ENCODE measurements at places on chromosomes 11 and 22. TPM values are rescaled to one million over a fixed set of nuclear protein-coding genes. Genes with fewer than 3 reads are reported as not detected.

Gene NUP98
- total RNA-seq, result 72.7 TPM

Gene HMOX1
- total RNA-seq, result 16.5 TPM

Gene DDI1
- total RNA-seq, result not detected

Gene MMP3
- 0.10 TPM for total RNA-seq

Gene ZPR1
- total RNA-seq, result 23.3 TPM

Gene APOL5
- total RNA-seq, result not detected

Gene TYMP
- 12.8 TPM for total RNA-seq

Gene KLHL35
- 7.6 TPM for total RNA-seq

Gene ZP1
- not detected for total RNA-seq

Gene TUT1
- total RNA-seq, result 4.3 TPM

Gene TRIM29
- 0.94 TPM for total RNA-seq

Gene CABP7
- 8.2 TPM for total RNA-seq

Gene KRTAP5-9
- total RNA-seq, result not detected

Gene GAL
- 1.2 TPM for total RNA-seq

Gene FGF3
- total RNA-seq, result not detected

Gene FBLN1
- total RNA-seq, result 260 TPM

Gene SEC14L6
- total RNA-seq, result 7.9 TPM

Gene KRTAP5-8
- not detected for total RNA-seq

Gene IGSF22
- total RNA-seq, result 0.20 TPM

Gene SYT7
- total RNA-seq, result 9.8 TPM

Gene MPPED2
- 70.9 TPM for total RNA-seq

Gene KCNJ4
- total RNA-seq, result 1.2 TPM

Gene CNGA4
- 0.20 TPM for total RNA-seq

Gene TPH1
- 0.50 TPM for total RNA-seq

Gene LIF
- total RNA-seq, result 0.61 TPM

Gene TRIM48
- total RNA-seq, result not detected

Gene OR6M1
- total RNA-seq, result not detected

Gene CCDC89
- 2.1 TPM for total RNA-seq

Gene ZNRD2
- total RNA-seq, result 25.6 TPM

Gene CHST1
- 10.5 TPM for total RNA-seq

Gene RAB3IL1
- total RNA-seq, result 12.8 TPM

Gene CARNS1
- total RNA-seq, result 8.6 TPM

Gene LRRC32
- total RNA-seq, result 31.8 TPM

Gene MS4A15
- not detected for total RNA-seq

Gene CBX7
- total RNA-seq, result 8.5 TPM

Gene MS4A12
- not detected for total RNA-seq

Gene OR51D1
- not detected for total RNA-seq

Gene APLNR
- total RNA-seq, result 48.0 TPM

Gene PKP3
- 0.69 TPM for total RNA-seq

Gene WNT11
- 1.9 TPM for total RNA-seq

Gene CDCA5
- 5.4 TPM for total RNA-seq

Gene APOL4
- 10.8 TPM for total RNA-seq

Gene APOL1
- 5.3 TPM for total RNA-seq

Gene E2F8
- total RNA-seq, result 2.3 TPM

Gene MIOX
- total RNA-seq, result not detected

Gene OR4X1
- not detected for total RNA-seq

Gene NRGN
- 1.8 TPM for total RNA-seq

Gene VSIG10L2
- not detected for total RNA-seq

Gene MAML2
- total RNA-seq, result 18.9 TPM

Gene FAM181B
- total RNA-seq, result 24.4 TPM

Gene C22orf31
- 1.2 TPM for total RNA-seq

Gene APOA5
- not detected for total RNA-seq

All from spinal cord (tissue), 10 donors.